Activated CD4-positive, alpha-beta memory T cell treated with anti-CD3 and anti-CD28 coated beads for 36 hours (primary cell): ENCODE measurements at places on chromosomes 2 and 18. TPM values are rescaled to one million over a fixed set of nuclear protein-coding genes. Genes with fewer than 3 reads are reported as not detected.

The PCARE gene
- not detected for total RNA-seq

The VAMP8 gene
- total RNA-seq, result 114 TPM

The TMEM37 gene
- not detected for total RNA-seq

The SEMA4C gene
- 13.9 TPM for total RNA-seq

- DNase-seq, result no peak
Observed at GRCh38 chr2:240997141-240997855, 1.1 kb upstream of the SNED1 start.

- DNase-seq, result no peak
Observed at GRCh38 chr2:18381386-18381785, 179.1 kb downstream of the RDH14 start.

- DNase-seq, result no peak
Observed at GRCh38 chr2:66596256-66596655, 161.3 kb downstream of the MEIS1 start.

DNA sequence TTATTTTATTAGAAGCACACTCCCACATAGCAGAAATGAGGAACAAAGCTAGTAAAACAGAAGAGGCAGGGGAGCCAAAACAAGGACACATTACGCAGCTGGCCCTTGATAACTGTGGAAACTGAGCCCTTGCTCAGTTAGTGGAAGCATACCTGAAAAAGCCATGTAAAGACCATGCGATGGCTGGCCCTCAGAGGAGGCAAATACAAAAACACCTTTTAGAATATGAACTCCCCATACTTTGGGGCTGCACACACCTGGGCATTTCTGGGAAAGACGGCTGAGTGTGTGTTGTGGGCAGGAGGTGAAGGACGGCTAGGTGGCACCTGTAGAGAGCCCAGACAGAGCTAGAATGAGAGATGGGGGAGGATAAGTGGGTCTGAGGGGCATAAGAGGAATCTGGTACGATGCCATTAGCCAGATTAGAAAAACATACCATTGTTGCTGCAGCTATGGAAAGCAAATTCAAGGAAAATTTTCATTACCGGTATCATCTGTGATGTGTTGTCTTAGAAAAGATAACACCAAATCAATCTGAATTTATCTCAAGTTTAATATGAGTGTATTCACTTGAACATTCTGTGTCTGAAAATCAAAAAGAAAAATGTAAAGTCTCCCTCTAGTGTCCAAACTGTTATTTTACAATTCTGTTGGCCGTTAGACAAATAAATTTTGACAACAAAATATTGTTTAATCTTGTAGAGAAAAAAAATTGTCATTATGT is 45.2 kb upstream of the SULT1C3 start:
- DNase-seq, result no peak

DNA sequence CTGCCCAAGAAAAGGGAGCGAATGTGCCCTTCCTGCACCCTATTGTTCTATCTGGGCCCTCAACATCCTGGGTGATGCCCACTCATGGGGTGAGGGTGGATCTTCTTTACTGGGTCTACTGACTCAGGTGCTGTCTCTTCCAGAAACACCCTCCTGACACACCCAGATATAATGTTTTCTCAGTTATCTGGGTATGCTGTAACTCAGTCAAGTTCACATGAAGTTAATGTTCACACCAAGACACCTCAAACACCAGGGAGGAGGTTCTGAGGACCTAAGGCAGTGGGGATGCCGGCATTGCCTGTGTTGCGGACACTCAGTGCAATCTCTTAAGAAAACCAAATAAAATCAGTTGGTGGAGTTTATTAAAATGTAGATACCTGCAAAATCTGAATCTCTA is 500.9 kb downstream of the BCL11A start:
- DNase-seq, result no peak

GRCh38 chr2:151009437-151010175 is 252.1 kb downstream of the RBM43 start:
- DNase-seq, result no peak

DNA sequence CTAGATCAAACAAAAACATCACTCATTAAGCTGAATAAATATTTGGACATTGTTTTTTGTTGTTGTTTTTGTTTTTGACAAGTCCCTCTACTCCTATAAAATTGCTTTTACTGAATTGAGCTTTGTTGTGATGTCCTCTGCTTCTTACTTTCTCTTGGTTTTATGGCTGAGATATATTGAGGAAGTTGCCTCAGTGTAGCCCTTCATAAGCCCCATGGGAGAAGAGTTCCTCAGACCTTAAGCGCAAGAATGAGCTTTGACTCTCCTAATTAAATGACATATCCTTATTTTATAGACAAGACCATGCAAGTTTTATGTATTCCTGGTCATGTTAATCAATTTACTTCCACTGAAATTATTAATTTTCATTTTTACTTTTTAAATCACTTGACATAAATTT is 54.9 kb downstream of the CERKL start:
- DNase-seq, result no peak

- DNase-seq, result no peak
Observed at GRCh38 chr2:47890711-47891368, 15.5 kb downstream of the FBXO11 start.

- no peak for DNase-seq
Observed at GRCh38 chr2:108925735-108926134, 63.3 kb downstream of the EDAR start.

DNA sequence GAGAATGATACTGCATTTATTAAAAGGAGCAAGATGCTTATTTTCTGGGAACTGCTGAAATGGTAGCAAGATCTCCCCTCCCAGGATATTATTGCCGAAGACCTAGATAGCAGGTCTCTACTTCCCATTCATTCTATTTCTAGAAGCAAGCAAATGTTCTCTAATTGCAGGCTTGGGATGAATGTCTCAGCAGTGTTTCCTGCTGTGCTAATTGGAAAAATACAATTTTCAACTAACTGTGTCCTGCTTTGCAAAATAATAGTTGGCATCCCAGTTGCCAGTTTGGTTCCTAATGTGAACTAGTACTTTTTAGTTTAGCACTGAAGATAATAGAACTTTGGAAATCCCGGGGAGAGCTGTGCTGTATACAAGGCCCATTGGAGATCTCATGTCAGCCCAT is 26.1 kb downstream of the SLC20A1 start:
- no peak for DNase-seq

DNA sequence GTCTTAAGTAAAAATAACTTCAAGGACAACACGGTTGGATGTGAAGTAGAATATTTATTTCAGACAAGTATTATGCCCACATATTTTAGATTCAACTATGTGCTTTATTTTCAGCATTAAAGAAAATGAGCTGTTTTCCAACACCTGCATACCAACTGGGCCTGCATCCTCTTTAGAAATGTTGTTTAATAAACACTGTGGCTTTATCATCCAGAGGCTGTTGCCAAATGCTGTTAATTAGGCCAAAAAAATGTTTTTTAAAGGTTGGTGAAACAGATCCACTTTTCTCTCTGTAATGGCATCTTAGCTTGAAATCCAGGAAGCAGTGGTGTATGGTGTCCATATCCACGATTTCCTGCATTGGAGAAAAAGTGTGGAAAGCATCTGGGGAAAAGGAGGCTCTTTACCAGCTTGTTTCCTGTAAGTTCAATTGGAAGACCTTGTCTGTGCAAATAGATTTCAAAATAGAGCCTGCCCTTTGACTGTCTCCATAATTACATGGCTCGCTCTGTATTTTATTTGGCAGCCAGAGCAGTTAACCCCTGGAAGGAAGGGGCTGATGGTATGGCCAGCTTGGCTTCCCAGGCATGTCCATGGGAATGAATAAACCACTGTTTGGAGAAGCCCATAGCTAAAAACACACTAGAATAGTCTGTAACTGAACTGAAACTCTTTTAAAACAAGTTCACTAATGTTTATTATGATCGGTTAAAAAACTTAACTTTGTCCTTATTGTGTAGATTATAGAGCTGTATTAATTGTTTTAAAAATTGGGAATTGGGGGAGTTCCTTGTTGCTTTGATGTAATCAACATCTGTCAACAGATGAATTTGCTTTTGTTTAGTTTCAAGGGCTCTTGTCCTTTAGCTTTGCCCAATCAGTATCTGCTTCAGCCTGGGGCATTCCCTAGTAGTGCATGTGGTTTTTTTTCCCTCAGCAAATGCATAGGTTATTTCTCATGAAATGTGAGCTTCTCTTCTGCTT is 33.0 kb upstream of the DLX1 start:
- DNase-seq, result no peak

GRCh38 chr18:3726238-3726951 is 276.4 kb downstream of the TGIF1 start:
- no peak for DNase-seq

DNA sequence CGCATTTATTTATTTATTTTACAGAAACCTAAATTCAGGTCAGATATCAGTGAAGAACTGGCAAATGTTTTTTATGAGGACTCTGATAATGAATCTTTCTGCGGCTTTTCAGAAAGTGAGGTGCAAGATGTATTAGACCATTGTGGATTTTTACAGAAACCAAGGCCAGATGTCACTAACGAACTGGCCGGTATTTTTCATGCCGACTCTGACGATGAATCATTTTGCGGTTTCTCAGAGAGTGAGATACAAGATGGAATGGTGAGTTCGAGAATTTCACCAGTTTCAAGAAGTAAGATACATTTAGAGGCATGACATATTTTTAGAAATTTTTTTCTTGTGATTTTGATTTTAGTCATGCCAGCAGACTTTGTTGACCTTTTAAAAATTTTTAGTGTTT is 4.6 kb downstream of the CDCA7 start:
- DNase-seq, result no peak

- no peak for DNase-seq
Observed at GRCh38 chr2:198326431-198326830, 522.0 kb downstream of the PLCL1 start.

DNA sequence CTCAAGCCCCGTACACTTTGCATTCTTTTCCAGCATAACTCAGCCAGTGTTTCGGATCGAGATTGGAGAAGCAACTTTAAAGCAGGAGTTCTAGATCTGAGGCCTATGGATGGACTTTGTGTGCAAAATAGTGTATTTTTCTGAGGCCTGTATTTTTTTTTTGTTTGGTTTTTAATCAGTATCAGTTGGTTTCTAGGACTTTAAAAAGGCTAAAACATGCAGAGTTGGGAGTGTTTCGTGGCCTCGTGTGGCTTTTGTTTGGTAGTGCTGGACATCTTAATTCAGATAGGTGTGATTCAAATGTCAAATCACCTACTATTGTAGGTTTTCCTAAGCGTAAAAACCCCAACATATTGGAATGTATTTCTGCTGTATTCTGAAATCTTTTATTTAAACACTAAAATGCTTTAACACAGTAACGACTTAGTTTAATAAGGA is 282 bp upstream of the PUS10 start:
- DNase-seq, result no peak

GRCh38 chr2:58503918-58504317 is 262.8 kb upstream of the FANCL start:
- DNase-seq, result no peak

- no peak for DNase-seq
Observed at GRCh38 chr18:62499263-62499650, 23.6 kb upstream of the ZCCHC2 start.

- DNase-seq, result no peak
Observed at GRCh38 chr2:38387887-38388286, 10.8 kb upstream of the ATL2 start.

GRCh38 chr2:43707255-43708015 is 31.2 kb upstream of the C1GALT1C1L start:
- no peak for DNase-seq

DNA sequence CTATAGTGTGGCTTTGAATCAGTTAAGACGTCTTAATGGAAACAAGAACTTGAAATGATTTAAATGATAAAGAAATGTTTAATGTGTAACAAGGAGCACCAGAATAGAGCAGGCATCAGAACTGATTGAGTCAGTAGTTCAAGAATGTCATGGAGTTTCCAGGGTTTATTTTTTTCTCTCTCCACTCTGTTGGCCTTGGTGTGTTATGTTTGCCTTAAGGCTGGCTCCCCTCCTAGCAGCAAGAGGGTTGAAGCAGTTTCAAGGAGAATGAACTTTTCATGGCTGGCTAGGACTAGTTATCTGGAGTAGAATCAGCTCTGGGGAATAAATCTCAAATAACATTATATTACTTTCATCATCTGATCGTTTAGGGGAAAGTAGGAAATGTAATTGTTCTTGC is 13.4 kb upstream of the GLS start:
- no peak for DNase-seq

- no peak for DNase-seq
Observed at GRCh38 chr2:133444465-133444864, 123.8 kb downstream of the NCKAP5 start.

DNA sequence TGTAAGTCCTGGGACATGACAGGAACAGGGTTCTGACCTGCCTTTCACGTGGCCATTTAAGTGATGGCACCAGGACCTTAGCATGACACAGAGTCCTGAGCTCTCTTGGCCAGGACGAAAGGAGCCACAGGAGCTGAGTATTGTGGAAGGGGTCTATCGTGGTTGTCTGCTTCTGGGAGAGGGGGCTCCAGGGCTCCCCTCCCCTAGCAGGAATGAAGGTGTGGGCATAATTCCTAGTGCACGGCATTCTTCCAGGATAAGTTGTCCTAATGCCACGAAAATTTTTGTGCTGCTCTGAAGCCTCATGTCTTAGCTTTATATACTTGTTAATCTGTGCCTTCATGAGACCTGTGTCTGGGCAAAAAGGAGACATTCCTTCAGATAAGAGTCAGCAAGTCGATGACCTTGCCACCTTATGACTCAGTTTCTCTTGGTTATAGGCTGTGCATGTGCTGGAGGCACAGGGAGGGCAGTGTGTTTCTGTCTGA is 17.1 kb downstream of the GATA6 start:
- DNase-seq, result no peak

- no peak for DNase-seq
Observed at GRCh38 chr2:184481865-184482264, 116.5 kb upstream of the ZNF804A start.

DNA sequence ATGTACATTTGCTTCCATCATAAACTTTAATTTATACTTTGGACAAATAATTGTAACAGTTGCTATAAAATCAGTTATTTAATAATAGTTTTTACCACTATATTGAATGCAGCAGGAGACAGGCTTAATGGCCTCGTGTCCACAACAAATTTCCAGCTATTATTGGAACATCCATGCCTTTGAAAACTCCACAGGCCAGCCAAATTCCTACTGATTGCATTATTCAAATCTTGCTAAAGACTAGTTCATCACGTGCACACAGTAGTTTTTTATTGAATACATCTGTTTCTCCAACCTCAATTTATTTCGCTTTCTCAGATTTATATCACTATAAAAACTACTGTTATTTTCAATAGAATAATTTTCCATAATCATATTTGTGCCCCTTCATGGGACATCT is 18.4 kb upstream of the PTPRM start:
- no peak for DNase-seq

GRCh38 chr2:229642371-229642770 is 72.0 kb downstream of the DNER start:
- no peak for DNase-seq

DNA sequence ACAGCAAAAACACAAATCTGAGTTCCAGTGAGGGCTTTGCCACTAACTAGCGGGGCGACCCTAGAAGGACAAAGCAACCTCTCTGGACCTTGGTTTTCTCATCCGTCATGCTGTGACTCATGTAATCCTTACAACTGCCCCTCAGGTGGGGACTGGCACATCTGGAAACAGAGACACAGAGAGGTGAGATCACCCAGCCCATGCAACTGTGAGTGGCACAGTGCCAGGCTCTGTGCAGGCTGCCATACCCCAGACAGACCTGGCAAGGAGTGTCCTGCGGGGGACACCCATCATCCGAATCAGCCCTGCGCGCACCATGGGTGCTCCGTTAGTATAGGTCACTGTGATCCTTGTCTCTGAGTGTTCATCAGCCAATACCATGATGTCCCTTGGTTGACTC is 198.3 kb downstream of the SMAD7 start:
- DNase-seq, result no peak
